A172 (cell line): ENCODE measurements at places on chromosomes 2 and 18.

DNA sequence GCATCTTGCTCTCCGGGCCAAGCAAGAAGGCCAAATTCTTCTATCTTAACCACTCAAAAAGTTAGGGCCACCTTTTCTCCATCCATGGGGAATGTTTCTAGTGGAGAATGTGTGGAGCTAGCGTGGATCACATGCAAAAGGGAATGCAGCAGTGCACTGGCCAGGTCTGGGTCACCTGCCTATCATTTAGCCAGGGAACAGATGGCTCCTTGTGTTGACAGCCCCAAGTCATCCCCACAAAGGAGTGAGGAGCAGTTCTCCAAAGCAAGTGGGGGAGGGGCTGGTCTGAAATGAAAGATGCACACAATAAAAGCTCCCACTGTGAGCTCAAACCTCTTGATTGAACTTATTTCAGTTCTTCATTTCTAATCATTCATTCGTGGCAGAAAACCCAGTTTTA lies 19.1 kb downstream of the EPB41L3 start:
- DNase-seq, result no peak

DNA sequence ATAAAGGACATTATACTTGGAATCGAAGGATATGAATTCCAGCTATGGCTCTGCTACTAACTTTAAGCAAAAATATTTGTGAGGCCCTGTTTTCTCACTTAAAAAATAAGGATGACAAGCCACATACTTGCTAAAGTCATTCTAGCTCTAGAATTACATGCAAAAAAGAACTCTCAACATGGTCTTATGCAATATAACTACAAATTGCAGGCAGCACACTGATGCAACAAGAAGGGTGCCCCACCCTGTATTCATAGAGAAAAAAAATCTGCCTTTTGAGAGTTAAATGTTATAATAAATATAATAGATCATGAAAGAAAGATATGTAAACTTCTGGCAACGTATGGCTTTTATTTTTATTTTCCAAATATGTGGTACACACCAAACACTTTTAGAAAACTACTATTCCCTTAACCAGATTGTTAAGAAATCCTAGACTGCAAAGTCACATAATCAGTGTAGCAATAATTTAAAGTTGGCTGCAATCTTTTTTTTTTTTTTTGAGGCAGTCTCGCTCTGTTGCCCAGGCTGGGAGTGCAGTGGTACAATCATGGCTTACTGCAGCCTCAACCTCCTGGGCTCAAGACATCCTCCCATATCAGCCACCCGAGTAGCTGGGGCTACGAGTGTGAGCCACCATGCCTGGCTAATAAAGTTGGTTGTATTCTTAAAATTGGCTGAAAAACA lies 40.2 kb upstream of the WDSUB1 start:
- no peak for DNase-seq

GRCh38 chr18:54359233-54359632 lies 1.5 kb downstream of the C18orf54 start:
- DNase-seq, result no peak

GRCh38 chr2:138267902-138268254 lies 233.7 kb upstream of the SPOPL start:
- peak; percentile 46 for DNase-seq

DNA sequence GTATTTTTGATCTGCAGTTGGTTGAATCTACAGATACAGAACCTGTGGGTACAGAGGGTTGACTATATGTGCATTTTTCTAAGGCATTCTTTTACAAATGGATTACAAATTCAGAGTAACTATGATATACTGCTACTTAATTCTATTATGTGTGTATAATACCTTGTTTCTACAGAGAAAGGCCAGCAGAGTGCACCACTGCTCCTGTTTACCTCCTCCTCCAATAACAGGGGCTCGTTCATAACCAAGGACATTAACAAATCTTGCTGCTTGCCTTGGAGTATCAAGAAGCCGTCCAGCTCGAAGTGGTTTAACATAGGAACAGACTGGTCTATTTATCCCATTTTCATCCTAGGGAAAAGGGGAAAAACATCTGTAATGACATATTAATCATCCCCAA lies 16.4 kb downstream of the CEP76 start:
- DNase-seq, result peak; percentile 27

DNA sequence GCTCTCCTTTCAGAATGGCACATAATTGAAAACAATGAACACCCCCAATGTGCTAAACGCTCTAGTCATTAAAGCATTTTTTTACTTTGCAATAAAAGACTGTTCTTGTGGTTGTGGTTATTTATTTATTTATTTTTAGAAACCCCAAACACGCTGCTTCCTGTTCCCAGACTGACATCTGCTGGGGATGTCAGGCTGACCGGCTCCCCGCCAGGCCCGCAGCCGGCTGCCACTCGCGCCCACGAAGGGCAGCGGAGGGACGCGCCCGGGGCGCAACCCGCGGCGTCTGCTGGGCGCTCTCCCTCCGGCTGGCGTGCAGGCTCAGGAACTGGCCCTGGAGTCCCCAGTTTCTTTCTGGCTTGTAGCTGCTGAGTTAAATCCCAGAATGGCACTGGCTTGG lies 83.1 kb upstream of the SP3 start:
- DNase-seq, result no peak

GRCh38 chr2:487186-488079 lies 189.8 kb downstream of the TMEM18 start:
- no peak for DNase-seq

- no peak for DNase-seq
These were observed 32.1 kb upstream of the RHOB start for GRCh38 chr2:20414806-20415205.

DNA sequence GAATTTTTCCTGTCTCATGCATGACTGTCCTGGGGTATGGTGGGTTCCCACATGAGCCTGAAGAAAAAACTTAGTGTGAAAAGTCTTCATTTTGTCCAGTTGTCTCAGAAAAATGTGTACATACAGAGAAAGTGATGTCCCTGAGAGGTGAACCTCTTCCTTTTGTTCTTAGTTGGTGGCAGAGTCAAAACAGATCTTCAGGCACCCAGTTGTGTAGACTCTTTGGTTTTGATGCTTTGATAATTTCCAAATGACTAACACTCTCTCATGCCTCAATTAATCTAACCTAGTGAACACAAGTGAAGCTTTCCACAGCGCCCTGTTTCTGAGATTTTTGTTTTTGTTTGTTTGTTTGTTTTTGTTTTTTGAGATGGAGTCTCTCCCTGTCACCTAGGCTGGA lies 273.5 kb downstream of the PIK3C3 start:
- DNase-seq, result no peak

GRCh38 chr2:52539026-52539970 lies 1228.3 kb upstream of the CHAC2 start:
- no peak for DNase-seq

DNA sequence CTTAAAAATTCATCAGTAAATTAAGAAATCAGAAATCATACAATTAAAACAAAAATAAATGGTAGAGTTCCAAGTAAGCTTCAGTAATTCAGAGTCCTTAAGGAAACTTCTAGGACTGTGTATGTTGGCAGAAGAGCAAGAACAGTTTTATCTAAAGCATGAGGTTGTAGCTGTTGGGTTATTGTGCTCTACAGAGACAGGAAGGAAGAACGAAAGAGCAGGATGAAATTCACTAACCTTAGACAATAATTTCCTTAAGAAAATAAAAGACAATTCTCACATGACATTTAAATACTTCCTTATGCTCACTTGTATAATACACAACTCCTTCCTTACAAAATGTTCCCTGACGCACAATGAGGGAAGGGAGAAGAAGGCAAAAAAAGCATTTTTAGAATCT lies 133.4 kb downstream of the STK39 start:
- no peak for DNase-seq

- DNase-seq, result peak; percentile 79
These were observed 480.1 kb upstream of the TCF4 start for GRCh38 chr18:56067969-56068671.

DNA sequence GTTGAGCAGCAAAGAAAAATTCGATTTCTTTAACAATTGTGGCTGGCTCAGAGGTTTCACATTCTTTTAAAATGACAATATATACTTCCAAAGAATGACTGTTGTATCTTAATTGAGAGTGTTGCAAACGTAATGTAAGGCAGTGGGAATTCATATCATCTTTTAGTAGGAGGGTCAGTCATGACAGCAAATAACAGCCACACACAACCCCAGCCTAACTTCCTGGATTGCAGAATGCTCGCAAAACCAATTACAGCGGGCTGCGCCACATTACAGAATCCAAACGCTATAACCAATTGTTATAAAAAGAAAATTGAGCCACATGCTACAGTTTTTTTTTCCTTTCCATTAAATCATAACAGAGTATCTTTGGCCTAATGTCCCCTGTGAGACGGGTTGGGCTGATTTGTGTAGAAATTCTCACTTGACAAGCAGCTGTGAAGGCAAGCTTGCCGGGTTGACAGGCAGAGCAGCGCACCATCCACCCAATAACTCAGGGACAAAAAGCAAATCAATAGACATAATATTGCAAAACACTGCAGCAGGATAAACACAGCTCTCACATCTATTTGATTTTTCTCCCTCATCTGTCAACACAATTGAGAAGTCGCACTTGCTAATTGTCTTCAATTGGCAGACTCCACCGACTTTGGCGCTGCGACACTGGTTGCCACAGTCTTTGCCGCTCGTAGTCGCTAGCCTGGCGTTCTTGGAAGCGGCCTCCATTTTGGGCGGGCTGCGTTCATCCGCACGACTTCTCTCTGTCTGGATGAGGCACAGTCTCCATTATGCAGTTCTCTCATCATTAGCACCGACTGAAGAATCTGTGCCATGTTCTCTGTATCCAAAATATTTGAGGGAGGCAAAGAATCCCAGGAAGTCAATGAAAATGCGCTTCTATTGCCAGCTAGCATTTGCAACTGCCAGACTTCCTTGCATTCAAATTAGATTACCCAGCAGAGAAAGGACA lies 95.0 kb upstream of the CCDC68 start:
- DNase-seq, result no peak

GRCh38 chr2:62029910-62030309 lies 124.4 kb downstream of the COMMD1 start:
- DNase-seq, result no peak

DNA sequence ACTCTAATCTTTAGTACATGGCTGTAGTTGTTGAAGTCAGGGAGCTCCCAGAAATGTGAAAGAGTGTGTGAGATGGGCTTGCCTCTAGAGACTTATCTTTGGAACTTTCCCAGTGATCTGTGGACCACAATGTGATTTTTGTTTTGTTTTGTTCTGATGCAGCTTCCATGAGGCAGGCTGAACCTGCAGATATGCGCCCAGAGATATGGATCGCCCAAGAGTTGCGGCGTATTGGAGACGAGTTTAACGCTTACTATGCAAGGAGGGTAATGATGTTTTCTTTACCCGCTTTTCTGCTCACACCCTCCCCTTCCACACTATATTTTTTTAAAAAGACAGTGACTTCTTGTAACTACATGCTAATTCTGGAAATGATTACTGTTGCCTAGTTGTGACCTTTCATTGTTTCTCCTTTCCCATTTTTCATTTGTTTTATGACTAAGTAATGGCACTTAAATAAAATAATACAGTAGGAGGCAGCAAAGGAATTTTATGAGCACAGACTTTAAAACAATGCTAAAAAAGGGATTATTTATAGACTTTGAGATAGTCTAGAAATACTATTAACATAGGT lies 29.3 kb downstream of the BCL2L11 start:
- DNase-seq, result no peak

DNA sequence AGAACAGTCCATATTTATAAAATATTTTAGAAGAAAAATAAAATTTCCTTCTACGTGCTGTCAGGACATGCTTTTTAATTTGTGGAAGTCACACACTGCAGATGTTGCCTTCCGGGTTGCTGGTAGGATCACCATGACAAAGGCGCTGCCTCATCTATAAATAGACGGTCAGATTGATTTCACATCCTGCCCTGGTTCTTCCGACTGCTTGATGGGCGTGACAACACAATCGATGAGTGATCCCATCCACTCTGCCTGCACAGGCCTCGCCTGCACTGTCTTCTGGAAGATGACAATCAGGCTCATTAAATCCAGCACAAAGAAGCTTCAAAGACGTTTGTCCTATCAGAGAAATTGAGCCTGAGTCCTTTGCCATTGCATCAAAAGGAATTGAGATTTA lies 318.9 kb upstream of the TRIB2 start:
- no peak for DNase-seq

GRCh38 chr18:35455926-35456763 lies 41.6 kb downstream of the INO80C start:
- peak; percentile 44 for DNase-seq

GRCh38 chr2:202101026-202101579 lies 28.0 kb downstream of the KIAA2012 start:
- no peak for DNase-seq

DNA sequence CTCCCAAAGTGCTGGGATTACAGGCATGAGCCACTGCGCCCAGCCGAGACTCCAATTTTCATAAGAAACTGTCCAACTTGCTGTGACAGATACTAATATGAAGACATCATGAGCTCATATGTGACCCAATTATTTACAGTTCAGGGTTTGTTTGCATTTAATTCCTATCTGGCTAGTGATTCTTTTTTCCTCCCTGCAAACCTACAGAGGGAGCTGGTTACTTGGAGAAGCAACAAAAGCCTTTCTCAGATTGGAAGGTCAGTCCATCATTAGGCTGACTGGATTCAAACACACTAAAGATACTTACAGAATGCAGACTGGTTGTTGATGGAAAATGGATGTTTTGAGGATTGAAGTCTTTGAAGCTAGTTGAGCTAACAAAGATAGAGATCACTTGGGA lies 176.4 kb downstream of the ANKRD44 start:
- no peak for DNase-seq

- no peak for DNase-seq
These were observed at the start of gene PLEK for GRCh38 chr2:68365087-68365486. TSS of gene PLEK (plus strand) at chr2:68365282. CDS start at chr2:68365352, 70 bp downstream.

DNA sequence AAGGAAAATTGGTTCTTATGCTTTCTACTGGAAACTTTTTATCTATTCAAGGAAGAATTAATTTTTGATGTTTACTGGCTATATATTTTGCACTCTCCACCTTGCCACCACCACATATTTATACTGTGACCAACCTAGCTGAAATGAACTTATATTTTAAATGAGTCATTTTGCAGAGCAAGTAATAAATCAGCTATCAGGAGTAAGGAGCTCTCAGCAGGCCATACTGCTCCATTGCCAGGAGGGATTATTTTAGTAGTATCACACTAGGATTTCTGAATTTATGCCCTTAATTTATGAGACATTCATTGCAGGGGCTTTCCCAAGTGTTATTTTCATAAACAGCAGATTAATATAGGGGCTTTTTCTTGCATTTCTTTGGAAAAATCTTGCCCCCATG lies 125.8 kb upstream of the CYP1B1 start:
- DNase-seq, result peak; percentile 87

DNA sequence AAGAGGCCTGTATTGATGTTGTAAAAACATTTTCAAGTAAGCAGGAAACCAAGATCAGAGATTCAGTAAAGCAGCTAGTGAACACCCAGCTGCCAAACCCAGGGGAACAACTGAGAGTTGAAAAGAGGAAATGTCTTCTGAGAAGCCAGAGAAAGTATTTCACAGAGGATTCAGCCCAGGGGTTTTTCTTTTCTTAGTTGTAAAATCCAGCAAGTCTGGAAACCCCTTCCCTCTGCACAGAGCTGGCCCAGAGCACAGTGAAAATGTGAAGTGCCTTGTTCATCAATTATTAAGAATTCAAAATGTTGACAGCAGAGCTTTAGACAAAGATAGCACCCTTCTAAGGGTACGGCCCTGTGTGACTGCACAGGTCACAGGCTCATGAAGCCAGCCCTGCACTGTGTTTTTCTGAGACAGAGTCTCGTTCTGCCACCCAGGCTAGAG lies 28.4 kb downstream of the AFF3 start:
- DNase-seq, result no peak
